ENCODE measurements at places on chromosomes 4 and X.

DNA sequence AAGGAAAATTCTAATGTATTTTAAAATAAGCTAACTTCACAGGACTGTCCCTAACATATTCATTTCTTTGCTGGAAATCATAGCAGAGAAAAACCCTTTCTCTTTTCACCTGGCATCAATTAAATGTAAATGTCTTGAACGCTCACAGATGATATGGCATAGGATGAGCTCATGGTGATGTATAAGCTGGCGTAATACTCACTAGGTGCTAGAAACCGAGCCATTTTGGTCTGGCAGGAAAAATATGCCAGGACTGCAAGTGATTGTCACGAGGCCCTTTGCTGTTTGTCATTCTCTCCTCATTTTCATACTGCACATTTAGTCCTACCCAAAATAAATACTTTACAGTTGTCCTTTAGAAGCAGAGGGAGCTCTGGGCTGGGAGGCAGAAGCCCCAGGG is 222.7 kb upstream of the LNX1 start:
- no peak for DNase-seq

- DNase-seq = no peak
Measured at GRCh38 chr4:145939856-145940255, 1.2 kb upstream of the ZNF827 start.

DNA sequence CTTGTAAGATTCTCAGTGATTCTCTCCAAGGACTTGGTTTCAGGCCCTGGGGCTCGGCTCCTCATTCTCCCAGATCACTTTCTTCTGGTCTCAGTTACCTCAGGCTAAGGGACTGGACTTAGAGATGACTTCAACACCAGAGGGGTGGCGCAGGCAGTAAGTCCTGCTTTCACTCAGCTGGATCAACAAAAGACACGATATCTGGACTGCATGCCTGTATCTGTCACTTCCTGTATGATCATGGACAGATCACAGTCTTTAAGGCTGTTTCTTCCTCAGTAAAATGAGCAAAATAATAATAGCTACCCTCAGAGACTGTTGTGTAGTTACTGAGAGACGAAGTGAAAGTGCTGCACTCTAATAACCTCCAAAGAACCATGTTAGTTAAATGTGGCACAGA is 19.5 kb upstream of the CXCR3 start:
- no peak for DNase-seq

GRCh38 chrX:73681408-73681807 is 118.4 kb downstream of the CHIC1 start:
- no peak for DNase-seq

DNA sequence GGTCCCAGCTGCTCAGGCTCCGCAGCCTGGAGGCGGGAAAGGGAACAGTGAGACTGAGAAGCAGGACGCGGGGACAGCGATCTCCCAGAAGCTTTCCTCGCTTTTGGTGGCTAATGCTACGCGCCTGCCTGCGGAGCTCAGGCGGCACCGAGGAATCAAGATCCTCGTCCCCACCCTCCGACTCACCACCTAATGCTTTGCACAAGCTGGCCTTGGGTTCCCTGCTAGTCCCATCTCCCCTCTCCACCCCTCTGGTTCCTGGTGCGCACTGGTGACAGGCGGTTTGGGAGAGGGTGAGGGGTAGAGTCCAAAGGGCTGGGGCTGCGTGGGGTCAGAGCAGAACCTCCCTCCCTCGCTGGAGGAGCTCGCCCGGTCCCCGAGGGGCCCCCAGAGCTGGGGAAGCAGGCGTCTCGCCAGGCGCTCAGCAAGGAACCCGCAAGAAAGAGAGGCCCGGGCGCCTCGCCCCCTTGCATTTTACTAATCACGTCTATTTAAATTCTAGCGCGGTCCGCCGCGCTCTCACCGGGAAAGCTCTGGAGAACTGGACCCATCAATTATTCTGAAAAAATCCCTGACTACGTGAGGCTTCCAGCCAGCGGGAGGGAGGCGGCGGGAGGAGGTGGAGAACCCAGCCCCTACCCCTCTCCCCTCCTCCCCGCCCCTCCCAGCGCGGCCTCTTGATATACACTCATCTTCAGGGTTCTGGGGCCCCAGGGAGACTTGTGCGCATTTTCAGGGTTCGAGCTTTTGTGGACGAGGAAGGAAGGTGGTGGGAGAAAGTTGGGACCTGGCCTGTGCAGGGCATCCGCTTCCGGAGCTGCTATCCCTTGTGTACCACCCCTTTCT is 9.1 kb downstream of the POU4F2 start:
- no peak for DNase-seq

DNA sequence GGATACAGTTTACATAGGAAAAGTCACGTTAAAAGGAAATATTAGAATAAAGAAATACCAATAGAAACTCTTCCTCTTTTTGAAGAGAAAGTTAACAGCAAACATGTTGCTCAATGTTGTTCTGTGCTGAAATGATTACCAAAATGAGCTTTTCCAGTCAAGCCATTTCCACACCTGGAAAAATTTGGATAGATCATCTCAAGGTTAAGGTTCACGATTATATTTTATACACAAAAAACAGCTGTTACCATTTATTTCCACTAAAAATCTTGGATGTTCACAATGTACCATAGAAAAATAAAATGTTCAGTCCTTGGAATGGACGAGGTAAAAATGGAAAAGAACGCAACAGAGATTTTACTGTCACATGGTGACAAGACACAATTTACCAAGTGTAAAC is 218.7 kb downstream of the SCFD2 start:
- DNase-seq = no peak

DNA sequence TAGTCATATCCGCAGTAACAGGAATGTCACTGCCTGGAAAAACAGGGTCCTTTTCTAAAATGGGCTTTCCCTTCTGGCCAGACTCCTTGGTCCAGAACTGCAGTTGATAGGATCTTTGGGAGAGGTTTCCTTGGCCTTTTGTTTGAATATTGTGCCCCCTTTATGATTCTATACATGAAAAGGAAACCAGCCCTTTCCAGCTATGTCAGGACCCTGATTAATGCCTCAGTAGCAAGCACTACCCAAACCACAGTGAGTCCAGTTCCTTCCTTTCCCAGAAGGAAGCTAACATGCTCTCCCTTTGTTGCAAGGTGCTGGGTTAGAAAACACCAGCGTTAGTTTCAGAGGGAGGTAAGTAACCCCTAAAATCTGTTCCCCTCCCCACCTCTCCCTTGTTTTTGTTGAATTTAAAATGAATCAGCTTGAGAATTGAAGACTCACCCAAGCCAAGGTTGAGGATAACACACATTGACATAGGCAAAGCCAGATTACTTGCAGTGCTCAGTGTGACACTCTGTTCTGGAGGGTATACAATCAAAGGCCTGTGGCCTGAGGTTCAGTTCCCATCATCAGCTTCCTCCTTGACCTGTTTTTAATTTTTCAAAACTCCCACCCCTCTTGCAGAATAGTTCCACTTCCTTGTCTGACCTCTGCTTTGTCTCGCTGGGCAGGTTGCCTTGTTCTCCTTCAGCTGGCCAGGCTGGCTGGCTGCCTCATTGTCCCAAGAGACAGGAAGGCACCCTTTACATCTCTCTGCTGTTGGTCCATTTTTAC is 87.6 kb upstream of the PLAC1 start:
- DNase-seq = no peak

DNA sequence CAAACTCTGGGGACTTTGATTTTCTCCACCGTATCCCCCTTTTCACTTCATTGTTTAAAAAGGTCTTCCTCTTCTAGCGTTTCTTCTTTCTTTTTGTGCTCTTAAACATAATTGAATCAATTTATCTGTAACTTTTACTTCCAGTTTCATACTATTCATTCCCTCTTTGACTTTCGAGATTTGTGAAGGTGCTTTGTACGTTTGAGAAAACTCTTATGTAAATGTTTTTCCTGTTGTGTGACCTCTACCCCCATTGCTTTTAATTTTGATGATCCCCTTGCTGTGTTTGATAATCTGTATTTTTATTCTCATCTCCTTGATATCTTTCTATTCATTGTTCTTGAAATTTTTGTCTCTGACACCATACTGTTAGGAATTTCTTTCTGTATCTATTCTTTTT is 4.8 kb downstream of the USP38 start:
- no peak for DNase-seq

DNA sequence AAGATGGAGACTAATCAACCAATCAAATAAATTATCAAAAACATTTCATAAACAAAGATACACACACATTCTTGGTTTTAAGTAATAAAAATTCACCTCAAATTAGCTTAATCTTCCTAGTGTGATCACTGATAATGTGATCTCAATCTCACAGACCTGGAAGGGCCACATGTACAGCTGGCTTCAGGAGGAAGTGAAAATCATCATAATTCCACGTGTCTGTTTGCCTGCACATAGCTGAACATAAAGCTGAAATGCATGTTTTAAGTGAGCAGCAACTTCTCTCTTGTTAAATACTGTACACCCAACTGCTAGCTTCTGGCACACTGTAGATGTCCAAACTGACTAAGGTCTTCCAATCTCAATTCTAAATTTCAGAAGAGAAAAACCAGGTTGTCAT is 53.8 kb downstream of the ARHGAP6 start:
- DNase-seq = no peak

DNA sequence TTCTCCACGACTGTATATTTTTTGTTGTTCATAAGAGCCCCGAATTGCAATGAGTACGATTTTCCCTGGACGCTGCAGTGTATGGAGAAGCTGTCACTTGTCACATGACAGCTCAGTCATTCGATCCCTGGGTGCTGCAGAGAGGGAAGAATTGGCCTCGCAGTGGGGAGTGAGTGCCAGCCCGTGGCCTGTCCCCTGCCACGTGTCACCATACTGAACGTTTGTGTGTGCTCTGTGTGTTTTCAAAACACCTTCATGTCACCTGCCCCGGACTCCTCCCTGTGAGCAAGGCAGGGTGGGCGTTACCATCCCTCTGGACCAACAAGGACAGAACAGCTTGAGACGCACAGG is 77.9 kb downstream of the TBL1X start:
- DNase-seq = no peak

GRCh38 chrX:28542791-28543190 is 44.5 kb upstream of the IL1RAPL1 start:
- DNase-seq = no peak

GRCh38 chr4:183354219-183354618 is 32.0 kb upstream of the CLDN24 start:
- no peak for DNase-seq

- DNase-seq = no peak
Measured at GRCh38 chr4:139242511-139243051, 37.4 kb downstream of the MGARP start.

DNA sequence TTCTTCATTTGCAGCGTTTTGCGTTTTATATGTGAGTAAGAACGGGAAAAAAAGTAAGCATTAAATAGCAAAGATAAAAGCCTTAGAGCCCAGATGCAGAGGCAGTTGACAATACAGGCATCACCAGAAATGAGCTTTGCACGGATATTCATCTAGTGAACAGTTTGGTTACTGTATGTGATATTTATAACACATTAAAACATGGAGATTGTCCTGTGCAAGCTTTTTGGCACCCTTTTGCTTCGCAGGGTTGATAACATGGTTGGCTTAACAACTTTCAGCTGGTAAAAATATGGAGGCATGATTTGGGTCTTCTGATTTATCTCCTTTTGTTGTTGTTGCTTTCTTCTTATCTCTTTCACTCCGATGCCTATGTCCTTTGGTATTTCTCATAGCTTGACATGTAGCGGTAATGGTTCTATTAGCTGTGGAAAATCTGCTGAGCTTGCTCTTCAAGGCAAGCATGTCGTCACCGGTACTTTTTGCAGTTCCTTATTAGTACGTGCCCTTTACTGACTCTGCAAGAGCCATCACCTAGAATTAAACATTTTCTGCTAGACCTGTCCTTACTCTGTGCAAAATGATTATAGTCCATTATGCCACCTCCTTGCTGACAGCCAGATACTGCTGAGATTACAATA is 102.9 kb downstream of the PCDH7 start:
- no peak for DNase-seq

All from central memory CD8-positive, alpha-beta T cell (primary cell).